ENCODE measurements at places on chromosomes 4 and X.
A peak's percentile ranks its signal among the peaks of the same experiment; 100 is the strongest.

GRCh38 chr4:3218824-3219760 lies 29.9 kb upstream of the MSANTD1 start:
- no peak for DNase-seq

DNA sequence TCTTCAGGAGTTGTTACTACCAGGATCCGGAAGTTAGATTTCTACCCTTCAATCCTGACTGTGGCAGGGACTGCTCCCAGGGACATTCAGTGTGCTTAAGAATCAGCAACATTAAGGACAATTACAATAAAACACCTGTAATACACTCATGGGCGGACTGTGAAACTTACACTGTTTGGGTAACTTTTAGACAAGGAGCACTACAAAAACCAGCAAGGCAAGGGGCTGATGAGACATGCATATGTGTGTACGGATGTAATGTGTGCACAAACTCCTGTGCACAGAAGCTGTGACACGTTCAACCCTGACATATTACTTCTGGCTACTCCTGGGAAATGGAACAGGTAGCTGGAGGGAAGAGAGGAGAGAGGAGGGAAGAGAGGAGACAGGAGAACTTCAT lies 75.8 kb downstream of the FAT1 start:
- no peak for DNase-seq

GRCh38 chrX:19544693-19545305 lies 29.5 kb upstream of the MAP3K15 start:
- peak; percentile 50 for DNase-seq

DNA sequence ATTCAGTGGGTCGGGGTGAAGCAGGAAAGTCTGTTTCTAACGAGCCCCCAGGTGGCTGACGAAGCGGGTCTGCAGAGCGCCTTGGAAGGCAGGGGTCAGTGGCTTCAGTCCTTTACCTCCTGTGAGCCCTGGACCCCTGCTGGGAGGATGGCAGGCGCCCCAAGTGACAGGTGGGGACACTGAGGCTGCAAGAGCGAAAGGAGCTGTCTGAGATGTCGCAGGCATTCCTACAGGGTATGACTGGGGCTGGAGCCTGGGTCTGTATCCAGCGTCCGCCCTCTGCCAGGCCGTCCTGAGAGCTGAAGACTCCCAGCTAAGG lies 103.1 kb downstream of the PSAPL1 start:
- no peak for DNase-seq

GRCh38 chrX:107551546-107551945 lies 76.8 kb upstream of the PRPS1 start:
- DNase-seq, result peak; percentile 29

DNA sequence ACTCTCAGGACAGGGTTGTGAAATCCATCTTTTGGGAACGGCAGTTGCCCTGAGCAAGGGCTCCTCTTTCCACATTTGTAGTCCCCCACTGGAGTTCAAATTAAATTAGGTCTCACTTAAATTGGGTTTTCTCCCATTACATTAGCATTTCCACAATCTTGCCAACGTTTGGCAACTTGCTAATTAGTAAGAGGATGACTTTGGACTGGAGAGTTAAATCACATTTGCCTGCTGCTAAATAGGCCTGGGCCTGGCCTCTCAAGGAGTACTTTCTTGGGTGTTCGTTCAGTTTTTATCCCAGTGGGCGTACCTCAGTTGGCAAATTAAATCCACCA lies 33.8 kb downstream of the TNIP3 start:
- DNase-seq, result no peak

DNA sequence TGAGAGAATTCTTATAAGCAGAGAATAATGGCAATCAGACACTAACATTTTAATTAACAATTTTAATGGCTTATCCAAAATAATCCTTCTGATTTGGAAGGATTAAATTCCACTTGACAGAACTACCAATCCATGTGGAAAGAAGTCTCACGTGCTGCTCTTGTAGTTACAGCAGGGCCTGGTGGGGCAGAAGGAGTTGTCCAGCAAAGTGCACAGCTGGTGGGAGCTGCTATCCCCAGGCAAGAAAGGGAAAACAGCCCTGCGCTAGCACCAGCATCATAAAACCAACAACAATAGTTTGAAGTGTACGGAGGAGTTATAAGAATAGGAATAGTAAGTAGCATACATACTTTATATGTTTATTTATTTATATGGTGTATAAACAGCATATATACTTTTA lies 127.4 kb upstream of the TRIM2 start:
- no peak for DNase-seq

GRCh38 chr4:48503233-48504025 lies 13.4 kb downstream of the ZAR1 start:
- no peak for DNase-seq

DNA sequence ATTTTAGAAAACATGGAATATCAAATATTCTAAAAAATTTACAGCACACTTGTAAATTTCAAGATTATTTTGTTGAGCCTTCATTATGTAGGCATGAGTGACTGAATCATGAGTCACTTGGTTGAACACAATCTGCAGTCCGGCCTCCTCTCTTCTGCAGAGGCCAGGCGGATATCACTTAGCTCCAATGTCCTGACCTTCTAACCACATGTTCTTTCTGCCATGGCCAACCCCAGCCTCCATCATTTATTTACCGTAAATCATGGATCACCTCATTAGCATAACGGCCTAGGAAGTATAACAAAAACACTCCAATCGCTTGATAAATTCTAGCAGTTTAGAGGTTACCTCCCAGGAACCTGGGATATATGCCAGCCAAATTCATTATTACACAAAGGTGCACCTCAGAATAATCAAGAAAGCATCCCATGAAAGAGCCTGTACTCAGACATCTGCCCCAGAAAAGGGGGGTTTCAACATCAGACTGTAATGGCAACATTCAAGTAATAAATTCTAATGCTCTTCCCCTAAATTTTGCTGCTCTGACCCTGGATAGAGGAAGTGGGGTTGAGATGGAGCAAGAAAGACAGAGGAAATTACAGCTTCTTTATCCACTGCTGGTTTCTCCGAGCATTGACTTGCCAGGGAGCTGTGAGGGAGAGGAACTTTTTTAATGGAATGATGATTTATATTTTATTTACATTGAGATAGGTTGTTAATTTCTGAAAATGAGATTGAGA lies 2153.6 kb upstream of the AGA start:
- DNase-seq, result no peak

GRCh38 chrX:37872303-37872655 lies 24.9 kb upstream of the DYNLT3 start:
- no peak for DNase-seq

GRCh38 chr4:89259301-89260028 lies 48.1 kb downstream of the GPRIN3 start:
- DNase-seq, result no peak

DNA sequence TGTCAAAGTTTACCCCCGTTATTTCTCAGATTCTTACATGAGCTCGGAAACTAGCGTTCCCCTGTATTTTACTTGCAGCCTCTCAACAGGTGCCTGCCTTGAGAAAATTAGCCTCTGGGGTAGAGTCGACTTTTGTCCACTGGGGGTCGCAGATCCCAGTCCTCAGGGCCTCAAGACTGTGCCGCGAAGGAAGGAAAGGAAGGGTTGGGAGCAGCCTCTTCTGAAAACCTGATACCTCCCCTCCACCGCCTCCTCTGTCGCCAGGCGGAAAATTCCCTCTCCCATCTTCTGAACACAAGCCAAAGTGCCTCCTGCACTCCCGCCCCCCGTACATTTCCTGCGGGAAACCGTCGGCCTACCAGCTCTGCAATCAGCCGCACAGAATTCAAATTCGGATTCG lies 44.4 kb upstream of the TMSB15B start:
- DNase-seq, result peak; percentile 84

- DNase-seq, result no peak
Measured at GRCh38 chrX:153378607-153379006, 22.5 kb downstream of the PNMA6E start.

DNA sequence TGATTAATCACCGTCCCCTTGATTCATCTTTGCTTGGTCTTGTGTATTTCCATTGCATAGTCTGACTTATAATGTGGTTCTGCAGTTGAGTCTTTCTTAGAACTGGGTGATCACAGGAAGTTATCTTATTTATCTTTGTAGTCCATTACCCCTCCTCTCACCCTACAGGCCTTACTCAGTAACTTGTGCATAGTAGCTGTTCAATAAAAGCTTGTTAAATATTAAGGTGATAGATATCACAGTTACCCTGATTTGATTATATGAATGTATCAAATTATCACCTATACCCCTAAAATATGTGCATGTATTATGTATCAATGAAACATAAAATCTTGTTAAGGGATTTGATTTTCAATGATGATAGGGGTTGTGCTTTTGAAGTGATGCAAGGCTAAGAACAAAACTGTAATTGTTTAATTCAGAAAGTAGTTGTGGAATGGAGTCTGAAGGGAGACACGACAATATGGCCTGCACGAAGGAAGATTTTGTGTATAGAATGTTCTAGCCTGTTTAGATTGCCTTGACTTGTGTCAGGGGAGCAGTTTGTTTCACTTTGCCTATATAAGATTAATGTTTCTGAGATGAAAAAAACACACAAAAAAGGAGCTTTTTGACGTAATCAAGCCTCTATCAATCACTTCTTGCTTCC lies 132.4 kb upstream of the LIMCH1 start:
- no peak for DNase-seq

DNA sequence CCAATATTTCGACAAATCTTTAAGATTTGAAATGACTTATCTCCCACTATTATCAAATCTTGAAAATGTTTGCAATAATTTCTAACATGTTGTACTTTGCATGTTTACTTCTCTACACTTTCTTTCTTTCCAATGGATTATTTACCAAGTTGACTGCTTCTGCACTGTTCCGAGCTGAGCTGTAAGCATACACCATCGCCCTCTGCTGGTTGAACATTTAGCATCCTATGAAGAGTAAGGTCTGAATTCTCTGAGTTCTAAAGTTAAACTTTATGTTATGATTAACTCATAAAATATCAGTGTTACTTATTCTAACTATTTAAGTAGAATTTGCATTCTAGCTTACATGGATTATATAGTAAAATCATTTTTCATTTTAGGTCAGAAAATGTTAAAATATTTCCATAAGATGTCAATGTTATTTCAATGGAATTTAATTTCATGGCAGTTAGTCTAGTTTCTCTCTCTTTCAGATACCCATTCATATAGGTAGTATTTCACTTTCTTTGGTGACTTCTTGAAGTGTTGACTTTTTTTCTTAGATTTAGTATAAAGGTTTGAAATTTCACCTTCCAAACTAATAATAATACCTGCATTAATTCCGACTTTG lies 137.4 kb downstream of the DKK2 start:
- no peak for DNase-seq

- DNase-seq, result no peak
Measured at GRCh38 chr4:1049591-1049905, 38.1 kb downstream of the FGFRL1 start.

DNA sequence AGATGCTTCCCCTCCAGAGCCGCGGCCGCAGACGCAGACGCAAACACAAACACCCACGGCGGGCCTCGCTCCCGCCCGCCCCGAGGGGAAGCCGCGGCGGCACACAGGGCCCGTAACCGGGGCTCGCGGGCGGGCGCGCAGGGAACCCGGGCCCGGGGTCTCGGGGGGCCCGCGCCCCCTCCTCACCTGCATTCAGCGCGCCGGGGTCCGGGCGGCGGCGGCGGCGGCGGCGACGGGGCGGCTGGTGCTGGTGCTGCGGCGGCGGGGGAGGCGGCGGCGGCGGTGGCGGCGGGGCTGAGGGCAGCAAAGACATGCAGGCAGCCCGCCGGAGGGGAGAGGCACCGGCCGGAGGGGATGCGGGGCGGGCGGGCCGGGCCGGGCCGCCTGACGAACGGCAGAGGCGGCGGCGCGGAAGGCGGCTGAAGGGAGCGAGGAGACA lies 255 bp upstream of the CNOT6L start:
- no peak for DNase-seq

- DNase-seq, result no peak
Measured at GRCh38 chr4:31422006-31422405, 701.8 kb downstream of the PCDH7 start.

DNA sequence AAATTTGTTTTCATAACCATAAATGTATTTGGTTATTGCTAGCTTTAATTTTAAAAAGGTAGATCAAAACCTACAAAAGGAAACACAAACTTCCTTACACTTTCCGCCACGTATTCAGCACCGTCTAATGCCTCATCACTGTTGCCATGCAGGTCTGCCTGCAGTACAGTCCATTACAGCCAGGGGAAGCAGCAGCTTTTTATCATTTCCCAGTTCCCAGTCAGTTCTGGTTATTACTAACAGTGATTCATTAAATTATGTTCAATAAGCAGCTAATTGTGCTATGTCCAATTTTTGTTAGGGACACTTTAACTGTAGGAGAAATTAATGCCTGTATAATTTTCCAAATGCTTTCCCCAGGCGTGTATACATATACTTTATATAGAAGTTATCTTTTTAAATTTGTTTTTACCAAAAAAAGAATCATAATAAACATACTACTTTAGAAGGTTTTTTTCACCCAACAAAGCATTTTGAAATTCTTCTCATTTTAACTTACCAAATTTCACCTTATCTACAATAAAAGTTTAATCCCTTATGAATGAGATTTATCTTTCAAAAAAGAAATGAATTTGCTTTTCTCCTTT lies 93.3 kb downstream of the ANXA3 start:
- DNase-seq, result peak; percentile 44

GRCh38 chr4:15322006-15322405 lies 105.8 kb upstream of the C1QTNF7 start:
- no peak for DNase-seq

GRCh38 chr4:15562114-15562513 lies 92.4 kb downstream of the CC2D2A start:
- DNase-seq, result no peak

- DNase-seq, result no peak
Measured at GRCh38 chr4:15148199-15148598, 145.9 kb downstream of the CPEB2 start.

DNA sequence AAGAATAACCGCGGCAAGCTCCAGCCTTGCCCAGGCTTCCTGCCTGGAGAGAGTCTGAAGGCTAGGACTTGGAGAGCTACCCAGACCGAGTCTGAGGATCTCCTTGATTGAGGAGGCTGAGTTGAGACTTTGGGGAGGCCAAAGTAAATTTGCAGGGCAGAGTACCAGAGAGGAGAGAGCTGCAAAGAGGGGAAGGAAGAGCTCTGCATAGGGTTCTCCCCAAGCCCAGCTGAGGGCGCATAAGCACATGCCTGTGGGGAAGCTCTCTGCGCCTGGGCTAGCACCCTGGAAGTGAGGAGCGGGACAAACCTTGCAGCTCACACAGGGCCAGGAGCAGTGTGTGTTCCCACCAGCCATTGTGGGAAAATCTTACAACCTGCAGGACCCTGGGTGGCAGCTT lies 56.1 kb downstream of the FAM193A start:
- DNase-seq, result no peak

DNA sequence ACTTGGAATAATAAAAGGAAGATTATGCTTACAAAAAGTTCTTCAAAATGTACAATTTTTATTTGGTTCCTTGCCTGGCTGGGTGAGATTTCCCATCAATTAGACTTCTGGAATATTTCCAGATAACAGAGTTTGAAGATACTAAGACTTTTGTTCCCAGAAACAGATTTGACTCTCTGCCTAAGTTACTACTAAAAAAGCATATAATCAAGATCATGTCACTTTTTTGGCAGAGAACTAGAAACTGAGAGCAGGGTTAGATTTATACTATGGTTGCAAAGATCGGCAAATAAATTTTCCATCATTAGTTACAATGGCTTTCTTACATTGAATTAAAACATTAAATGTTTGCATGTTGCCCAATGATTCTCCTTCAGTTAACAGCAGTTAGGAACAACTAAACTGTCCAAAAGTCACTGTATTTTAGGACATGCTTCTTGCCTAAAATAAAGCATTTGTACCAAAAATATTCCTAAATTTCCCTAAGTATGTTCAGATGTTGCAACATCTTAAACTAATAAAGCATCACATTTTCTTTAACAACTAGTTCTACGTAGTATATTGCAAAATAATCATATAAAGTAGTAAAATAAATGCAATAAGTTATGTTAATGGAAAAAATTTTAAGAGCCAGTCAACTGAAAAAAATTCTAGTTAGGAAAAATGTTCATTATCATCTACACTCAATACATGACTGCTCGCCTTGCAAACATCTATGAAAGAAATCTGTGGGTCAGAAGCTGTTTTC lies 73.0 kb downstream of the SEC24D start:
- no peak for DNase-seq
